Uterus (tissue), 4 donors: ENCODE measurements at places on chromosomes 7 and 10.

DNA sequence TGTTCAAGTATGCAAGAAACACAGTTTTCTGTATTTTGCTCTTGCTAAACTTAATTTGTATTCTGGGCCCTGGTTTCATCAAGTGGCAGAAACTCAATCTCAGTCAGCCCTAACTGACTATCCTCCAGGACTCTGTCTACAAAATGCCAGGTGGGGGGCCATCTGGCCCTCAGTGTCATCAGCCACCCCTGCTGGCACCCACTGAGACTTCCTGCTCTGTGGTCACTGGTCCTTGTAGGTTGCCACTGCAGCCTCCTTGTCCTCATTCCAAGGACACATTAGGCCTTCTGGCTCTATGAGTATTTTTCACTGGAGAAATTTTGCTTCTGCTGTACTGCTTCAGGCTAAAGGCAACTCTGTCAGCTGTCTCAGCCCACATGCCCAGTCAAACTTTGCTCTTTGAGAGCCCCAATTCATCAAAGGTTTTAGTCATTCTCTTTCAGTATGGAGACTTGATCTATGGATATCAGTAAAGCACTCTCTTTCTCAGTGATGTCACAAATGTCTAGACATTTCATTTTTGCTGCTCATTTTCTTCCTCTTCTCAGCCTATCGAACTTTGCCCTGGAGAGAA, 163.6 kb downstream of the KCND2 start:
- no peak for DNase-seq

DNA sequence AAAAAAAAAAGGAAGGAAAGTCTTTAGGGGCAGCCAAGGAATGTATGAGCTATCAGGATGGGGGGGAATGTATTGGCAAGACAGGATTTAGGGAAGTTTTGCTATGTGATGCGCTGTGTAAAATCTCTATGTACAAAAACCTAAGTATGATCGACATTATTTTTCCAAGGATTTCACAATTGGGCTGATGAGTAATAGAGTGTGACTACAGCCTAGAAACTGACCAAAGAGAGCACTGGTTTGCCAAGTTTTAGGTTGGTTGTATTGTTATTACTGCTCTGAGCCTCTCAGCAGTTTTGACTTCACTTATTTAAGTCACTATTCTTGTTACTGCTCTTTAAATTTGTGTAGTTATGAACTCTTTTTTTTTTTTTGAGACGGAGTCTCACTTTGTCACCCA, 107.3 kb downstream of the NRCAM start:
- no peak for DNase-seq

- DNase-seq = no peak
Observed at GRCh38 chr7:45225948-45226335, 68.4 kb downstream of the RAMP3 start.

DNA sequence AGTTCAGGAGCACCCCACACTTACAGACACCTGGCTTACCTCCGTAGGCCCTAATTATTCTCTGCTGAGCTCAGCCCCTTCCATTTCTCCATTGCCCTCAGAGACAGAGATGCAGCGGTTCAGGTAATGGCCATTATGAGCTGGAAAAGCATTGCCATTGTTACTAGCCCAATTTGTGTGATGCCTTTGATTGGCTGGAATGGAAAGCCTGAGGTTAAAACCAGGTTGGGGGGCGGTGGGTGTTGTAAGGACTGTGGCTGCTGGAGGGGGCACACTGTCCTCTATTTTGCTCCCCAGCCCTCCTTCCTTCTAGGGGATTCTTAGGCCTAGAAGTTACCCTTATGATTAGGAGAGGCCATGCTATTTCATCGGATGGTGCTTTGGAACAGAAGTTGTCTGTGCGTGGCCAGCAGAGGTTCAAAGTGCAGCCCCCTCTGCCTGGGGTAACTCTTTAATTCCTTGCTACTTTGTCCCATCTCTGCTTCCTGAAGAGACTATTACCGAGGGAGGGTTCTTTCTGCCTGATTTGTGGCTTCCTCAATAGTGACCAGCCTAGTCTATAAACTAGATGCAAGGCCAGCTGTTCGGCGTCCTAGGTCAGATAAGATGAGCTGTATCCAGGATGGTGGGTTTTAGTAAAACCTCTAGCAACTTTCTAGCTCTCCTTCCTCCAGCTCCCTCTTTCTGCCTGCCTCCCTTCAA, 14.2 kb upstream of the ACSL5 start:
- no peak for DNase-seq

DNA sequence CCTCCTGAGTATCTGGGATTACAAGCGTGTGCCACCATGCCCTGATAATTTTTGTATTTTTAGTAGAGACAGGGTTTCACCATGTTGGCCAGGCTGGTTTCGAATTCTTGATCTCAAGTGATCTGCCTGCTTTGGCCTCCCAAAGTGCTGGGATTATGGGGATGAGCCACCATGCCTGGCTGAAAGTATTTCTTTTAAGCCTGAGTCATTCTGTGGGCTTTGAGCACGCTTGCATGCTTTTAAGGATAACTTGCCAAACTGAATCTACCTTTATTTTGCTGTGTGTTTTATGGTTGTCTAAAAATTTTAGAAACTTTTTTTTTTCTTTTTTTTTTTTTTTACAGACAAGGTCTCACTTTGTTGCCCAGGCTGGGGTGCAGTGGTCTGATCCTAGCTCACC, 33.2 kb downstream of the CNNM2 start:
- no peak for DNase-seq

DNA sequence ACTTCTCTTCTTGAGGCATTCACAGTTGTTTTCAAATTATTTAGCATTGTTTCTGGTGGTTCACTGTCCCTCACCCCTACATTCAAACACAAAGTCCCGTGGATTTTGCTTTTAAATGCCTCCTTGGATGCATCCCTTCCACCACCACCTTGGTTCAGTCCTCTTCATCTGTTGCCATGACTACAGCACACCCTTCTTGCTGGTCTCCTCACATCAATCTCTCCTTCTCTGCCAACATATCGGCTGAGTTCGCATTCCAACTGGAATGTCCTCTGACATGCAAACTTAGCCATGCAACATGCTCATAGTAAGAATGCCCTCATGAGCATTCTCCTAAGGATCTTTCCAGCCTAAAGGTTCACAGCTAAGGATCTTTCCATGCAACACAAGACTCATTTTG, 198.3 kb upstream of the AGK start:
- no peak for DNase-seq
